ENCODE measurements at places on chromosomes 5 and 9. TPM values are rescaled to one million over a fixed set of nuclear protein-coding genes. Genes with fewer than 3 reads are reported as not detected.

DNA sequence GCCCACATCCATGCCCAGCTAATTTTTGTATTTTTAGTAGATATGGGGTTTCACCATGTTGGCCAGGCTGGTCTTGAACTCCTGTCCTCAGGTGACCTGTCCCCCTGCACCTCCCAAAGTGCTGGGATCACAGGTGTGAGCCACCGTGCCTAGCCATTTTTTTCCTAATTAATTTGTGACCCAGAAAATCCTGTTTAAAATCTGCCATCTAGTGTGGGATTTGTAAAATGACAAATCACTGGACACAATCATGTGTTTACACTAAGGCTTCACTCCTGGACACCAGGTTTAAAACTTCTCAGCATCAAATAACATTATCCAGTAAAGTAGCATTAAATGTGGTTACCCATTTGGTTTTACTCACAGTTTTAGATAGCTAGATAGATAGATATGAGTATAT, 18.6 kb upstream of the KDM4C start:
- no peak for DNase-seq

FGF10 gene
- 1.3 TPM for total RNA-seq

- DNase-seq = no peak
Observed at GRCh38 chr5:159450417-159450816, 120.1 kb upstream of the IL12B start.

ADRB2 gene
- total RNA-seq = 4.1 TPM

DNA sequence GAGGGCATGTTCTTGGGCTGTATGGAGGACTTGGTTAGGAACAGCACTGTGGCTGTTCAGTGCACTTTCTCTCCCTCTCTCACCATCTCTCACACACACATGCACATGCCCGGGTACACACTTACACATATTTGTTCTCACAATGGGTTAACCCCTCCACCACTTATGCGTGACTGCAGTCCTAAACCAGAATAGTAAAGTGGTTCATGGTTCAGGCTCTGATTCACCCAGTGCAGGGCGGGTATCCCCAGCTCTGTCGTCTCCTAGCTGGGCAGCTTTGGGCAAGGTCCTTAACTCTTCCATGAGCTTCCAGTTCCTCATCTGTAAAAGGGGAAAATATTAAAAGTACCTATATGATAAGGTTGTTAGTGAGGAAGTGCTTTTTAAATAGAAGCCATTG, 45.3 kb upstream of the GALNT10 start:
- DNase-seq = no peak

- DNase-seq = no peak
Observed at GRCh38 chr5:113178073-113178779, 201.6 kb downstream of the DCP2 start.

- DNase-seq = peak; percentile 4
Observed at GRCh38 chr9:28264368-28264767, 691.1 kb upstream of the C9orf72 start.

DNA sequence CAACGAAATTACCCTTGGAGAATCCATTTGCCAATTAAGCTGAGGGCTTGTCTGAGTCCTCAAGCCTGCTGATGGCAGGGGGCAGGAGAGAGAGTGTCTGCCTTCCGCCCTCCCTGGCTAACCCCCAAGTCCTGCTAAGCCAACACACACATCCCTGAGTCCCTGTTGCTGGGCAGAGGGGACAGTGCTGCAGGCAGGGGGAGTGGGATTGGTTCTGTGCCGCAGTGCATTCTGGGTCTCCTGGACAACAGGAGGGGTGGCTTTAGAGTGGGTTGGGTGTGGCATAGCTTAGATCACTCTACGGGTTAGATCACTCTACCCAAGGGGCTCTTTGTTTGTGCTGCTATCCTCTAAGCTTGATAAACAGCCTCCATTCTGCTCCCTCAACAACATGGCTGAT, 427.7 kb downstream of the CDK5RAP2 start:
- DNase-seq = peak; percentile 1

DNA sequence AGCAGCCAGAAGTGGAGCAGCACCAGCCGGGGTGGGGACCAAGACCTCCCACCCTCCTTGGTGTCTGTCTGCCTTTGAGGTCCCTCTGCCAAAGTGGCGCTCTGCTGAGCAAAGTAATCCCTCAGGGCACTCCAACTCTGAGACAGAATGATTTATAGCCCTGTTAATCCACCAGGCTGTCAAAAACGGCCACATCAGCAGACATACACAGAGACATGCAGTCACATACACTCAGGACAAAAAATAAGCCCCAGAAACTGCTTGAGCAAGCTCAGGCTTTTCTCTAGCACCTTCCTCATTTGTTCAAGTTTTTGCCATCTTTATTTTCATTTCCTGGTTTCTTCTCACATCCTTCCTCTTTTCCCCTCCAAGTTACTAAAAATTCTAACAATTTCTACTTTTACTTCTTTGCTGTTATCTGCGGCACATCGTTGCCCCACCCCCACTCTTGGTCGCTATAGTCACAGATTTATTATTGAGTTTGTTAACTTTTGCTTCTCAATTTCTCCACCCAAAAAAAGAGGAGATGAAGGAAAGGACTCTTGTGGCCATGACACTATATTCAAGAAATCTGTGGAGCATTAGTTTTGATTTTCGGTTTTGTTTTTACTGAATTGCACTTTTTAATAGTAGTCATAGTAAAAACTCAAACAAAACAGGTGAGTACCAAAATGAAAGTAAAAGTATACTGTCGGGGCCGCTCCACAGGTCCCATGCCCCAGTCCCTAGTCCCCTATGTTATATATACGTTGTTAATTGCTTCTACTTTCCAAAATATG, 17.4 kb upstream of the ADRB2 start:
- DNase-seq = no peak

EIF4E1B gene
- total RNA-seq = not detected
